ENCODE measurements at places on chromosomes 7 and 10.

DNA sequence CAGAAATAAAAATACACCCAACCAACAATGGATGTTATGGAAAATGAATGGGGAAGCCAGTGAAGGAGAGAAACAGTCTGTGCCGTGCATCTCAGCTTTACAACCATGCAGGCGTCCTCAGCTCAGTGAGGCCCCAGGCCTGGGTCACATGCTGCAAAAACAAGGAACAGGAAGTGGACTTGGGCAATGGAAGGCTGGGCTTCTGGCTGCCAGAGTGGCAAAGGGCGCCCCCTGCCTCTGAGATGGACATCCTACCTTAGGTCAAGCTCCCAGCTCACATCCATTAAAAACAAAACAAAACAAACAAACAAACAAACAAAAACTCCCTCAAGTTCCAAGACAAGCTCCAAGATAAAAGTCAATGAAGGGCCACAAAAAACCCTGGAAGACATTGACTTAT, 54.7 kb upstream of the AFAP1L2 start:
- peak; percentile 41 for DNase-seq

DNA sequence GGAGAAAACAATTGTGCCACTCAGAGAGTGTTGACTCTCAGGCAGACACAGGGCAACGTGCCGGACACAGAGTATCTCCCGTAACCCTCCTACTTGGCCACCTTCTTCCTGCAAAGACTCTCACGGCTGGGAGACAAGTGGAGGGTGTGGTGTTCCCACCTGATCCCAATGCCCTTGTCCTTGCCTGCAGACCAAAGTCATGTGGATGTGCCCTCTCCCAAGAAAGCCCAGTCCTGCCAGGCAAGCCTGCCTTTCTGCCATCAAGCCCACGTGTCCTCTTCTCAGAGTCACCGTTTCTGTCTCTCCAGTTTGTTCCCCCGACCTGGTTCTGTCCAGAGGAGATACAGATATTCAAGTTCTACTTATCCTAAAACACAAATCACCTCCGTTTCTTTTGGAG, 723 bp downstream of the PNLIPRP2 start:
- no peak for DNase-seq

GRCh38 chr7:98278408-98278807, 3.1 kb upstream of the BRI3 start:
- no peak for DNase-seq

- DNase-seq = no peak
Observed at GRCh38 chr7:120505770-120506169, 232.8 kb downstream of the KCND2 start.

DNA sequence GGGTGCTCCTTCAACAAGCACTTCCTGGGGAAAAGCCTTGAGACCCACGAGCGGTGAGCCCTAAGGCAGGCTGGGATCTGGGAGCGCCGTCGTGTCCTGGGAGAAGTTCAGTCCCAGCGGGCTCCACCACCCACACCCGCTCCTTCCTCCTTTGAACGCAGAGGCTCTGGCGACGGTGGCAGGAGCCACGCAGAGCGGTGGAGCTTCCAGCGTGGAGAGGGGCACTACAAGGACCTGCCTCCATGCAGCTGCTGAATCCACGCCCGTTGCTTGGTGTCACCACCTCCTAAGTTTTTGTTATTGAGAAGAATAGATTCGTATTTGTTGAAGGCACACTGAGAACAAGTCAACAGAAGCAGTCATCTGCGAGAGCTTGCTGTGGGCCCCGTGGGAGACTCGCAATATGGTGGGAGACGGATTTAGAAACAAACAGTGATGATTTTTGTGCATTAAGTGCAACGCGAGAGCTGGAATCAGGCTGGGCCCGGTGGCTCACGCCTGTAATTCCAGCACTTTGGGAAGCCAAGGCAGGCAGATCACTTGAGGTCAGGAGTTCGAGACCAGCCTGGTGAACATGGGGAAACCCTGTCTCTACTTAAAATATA, 60.1 kb upstream of the SDK1 start:
- no peak for DNase-seq

- peak; percentile 29 for DNase-seq
Observed at GRCh38 chr7:16708511-16708910, 45.0 kb upstream of the TSPAN13 start.

DNA sequence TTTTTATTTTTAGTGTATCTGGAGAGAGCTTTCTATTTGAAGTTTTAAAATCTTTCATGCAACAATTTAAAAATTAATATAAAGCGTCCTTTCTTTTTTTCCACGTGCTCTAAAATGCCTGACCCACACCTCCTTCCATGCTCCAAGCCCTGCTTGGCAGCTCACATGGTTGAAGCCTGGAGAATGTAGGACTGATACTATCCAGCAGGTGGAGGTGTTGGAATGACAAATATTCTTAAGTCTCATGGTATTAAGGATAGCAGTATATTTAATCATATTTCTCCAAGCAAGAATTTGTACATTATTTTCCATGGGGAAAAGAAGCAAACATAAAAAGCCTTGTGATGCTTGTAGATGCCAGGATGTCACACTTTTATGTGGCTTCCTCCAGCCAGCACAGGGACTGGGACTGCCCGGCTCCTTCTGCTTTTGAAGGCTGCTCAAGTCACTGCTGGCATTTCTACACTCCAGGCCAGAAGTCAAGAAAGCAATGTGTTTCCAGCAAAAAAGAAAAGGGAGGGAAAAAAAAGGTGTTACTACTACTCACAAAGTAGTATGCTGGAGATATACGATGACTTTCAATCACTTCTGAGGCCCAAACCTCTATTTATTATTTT, 49.7 kb downstream of the BZW2 start:
- peak; percentile 79 for DNase-seq

Data from ELR (cell line).